GM12878 (cell line): ENCODE measurements at places on chromosomes 5 and 9.
A peak's percentile ranks its signal among the peaks of the same experiment; 100 is the strongest.

DNA sequence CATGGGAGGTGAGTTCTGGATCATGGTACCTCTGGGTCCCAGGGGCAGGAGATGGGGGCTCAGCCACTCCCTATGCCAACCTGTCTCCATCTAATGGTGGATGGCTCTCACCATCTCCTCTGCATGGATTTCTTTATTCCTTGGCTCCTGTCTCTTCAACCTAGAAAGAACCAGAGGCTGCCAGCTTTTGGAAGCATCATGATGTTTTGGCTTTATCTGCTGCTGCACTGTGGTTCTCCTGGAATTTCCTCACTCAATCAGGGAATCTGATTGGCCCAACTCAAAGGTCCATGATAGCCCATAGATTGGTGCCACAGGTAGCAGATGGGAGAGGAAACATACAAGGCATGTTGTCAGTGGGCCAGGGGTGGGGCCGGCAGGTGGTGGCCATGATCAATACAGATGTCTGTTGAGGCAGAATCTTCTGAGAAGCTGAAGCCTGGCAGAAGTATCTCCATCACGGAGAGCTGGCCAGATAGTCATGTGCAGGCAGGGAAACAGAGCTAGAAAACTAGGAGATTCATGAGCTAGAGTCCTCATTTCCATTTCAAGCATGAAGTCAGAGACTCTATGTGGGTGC, 158.2 kb downstream of the MACROH2A1 start:
- H3K27me3 ChIP-seq, result no peaks in the 10 kb centered on the region; the same call in none of the 2 replicates
- H3K4me1 ChIP-seq, result no peaks in the 10 kb centered on the region
- no peak overlapping the region for H3K27ac ChIP-seq
- H3K4me3 ChIP-seq, result no peak overlapping the region
- no peaks in the 10 kb centered on the region for H3K36me3 ChIP-seq

- DNase-seq, result no peak
- no peaks in the 10 kb centered on the region for H3K4me1 ChIP-seq
- no peaks in the 10 kb centered on the region for H3K36me3 ChIP-seq
- no peaks in the 10 kb centered on the region for H3K27me3 ChIP-seq
- no peak overlapping the region for H3K27ac ChIP-seq
These were observed 317.2 kb downstream of the IRX1 start for GRCh38 chr5:3912790-3913189.

DNA sequence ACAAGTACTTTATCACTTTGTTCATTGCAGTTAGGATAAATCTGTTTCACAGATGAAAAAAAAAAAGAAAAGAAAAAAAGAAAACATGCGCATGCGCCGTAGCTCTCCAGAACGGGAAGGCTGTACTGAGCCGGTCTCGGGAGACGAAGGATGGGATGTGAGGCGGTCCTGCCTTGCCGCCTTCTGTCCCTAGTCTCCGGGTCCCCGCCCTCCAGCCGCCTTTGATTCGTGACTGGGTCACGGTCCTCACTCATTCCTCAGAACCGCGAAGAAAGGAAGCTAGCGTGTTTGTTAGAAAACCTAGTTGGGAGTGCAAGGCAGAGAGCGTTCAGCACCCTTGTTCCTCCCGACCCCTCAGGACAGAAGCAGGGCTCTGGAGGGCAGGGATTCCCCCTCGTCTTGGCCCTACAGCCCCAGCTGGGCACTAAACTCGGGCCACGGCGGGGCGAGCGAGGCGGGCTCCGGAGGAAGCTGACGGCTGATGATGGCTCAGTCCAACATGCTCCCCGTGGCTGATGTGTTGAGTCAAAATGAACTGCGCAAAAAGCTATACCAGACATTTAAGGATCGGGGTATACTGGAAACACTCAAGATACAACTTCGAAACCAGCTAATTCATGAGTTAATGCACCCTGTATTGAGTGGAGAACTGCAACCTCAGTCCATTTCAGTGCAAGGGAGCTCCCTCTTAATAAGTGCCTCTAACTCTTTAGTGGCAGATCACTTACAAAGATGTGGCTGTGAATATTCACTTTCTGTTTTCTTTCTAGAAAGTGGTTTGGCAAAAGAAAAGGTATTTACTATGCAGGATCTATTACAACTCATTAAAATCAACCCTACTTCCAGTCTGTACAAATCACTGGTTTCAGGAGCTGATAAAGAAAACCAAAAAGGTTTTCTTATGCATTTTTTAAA, 40.0 kb downstream of the CPLANE1 start:
- H3K27me3 ChIP-seq, result no peaks in the 10 kb centered on the region
- H3K4me3 ChIP-seq, result no peak overlapping the region
- DNase-seq, result no peak
- peaks cover under 1% of the 10 kb centered on the region for H3K4me1 ChIP-seq
- H3K27ac ChIP-seq, result no peak overlapping the region

- peak overlapping the region; percentile 72 for H3K4me3 ChIP-seq
- no peaks in the 10 kb centered on the region for H3K36me3 ChIP-seq
- peaks cover 14% of the 10 kb centered on the region for H3K4me1 ChIP-seq
- no peaks in the 10 kb centered on the region for H3K27me3 ChIP-seq
- peak overlapping the region; percentile 6; the same call in 1 of the 2 replicates for H3K27ac ChIP-seq
- DNase-seq, result no peak
These were observed 2.2 kb downstream of the CPEB4 start for GRCh38 chr5:173890195-173890991.

DNA sequence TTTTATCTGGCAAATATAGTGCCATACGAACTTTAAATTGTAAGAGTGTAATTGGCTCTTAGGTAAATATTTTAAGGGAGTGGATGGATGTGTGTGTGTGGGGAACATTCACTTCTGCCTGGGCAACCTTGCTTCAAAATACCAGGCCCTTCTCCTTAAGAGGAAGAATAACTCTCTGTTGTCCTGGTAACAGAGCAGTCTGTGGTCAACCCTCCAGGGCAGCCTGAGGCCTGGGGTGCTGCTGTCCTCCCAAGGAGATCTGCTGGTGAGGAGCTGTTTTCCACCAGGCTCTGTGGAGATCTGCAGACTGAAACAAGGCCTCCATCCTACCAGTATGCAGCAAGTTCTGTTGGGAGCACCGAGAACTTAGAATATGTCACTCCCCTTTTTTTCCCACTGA, 325.2 kb downstream of the PSAT1 start:
- H3K4me3 ChIP-seq, result no peak overlapping the region
- no peaks in the 10 kb centered on the region for H3K36me3 ChIP-seq
- H3K27ac ChIP-seq, result no peak overlapping the region

GRCh38 chr9:93820667-93821306, 134.4 kb downstream of the BARX1 start:
- peaks cover 1% of the 10 kb centered on the region; the same call in 1 of the 2 replicates for H3K27me3 ChIP-seq
- no peak overlapping the region for H3K4me3 ChIP-seq
- no peaks in the 10 kb centered on the region for H3K36me3 ChIP-seq
- no peaks in the 10 kb centered on the region for H3K4me1 ChIP-seq
- H3K27ac ChIP-seq, result no peak overlapping the region

- peaks cover 20% of the 10 kb centered on the region for H3K27me3 ChIP-seq
- H3K27ac ChIP-seq, result no peak overlapping the region
- H3K36me3 ChIP-seq, result no peaks in the 10 kb centered on the region
- DNase-seq, result no peak
- 0 out of 2 replicates have a peak, but pooled peaks cover 2% of the 10 kb centered on the region for H3K4me1 ChIP-seq
These were observed 1.8 kb downstream of the MAP1B start for GRCh38 chr5:72109062-72109411.

DNA sequence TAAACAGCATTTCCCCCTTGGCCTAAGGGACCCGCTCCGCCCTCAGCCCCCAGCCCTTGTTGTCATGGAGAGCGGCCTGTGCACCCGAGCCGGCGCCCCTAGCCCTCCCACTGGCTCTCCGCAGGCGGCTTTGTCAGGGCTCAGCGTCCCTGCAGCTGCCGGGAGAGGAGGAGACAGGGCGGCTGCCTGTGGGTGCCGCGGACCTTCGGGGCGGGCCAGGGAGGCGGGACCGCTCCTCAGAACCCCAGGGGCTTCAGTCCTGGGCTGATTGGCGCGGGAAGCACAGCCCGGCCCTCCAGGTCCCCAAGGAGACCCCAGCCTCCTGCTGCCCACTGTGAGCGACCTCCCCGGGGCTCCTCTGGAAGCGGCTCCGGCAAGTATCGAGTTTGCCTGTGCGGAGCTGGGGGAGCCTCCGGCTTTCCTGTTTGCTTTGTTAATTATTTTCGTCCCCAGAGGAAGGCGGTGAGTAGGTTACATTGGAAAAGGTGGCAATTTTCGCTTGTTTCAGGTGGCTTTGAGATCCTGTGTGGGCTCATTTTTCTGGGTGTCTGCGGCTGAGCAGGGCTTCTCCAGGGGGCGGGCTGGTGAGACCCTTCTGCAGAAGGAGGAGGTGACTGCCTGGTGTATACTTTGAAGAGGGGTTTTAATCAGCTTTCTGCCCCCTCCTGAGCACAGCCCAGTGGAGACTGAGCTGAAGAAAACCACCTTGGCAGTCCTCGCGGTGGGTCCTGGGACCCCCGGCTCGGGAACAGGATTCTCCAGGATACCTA, at the start of gene FGD3:
FGD3 (plus strand) TSS at position 256 of the 770 bp plus-strand sequence. CDS start 28,734 bp downstream, outside the sequence.
- no peaks in the 10 kb centered on the region for H3K4me1 ChIP-seq
- peaks cover 16% of the 10 kb centered on the region for H3K27me3 ChIP-seq
- DNase-seq, result no peak
- H3K36me3 ChIP-seq, result no peaks in the 10 kb centered on the region

DNA sequence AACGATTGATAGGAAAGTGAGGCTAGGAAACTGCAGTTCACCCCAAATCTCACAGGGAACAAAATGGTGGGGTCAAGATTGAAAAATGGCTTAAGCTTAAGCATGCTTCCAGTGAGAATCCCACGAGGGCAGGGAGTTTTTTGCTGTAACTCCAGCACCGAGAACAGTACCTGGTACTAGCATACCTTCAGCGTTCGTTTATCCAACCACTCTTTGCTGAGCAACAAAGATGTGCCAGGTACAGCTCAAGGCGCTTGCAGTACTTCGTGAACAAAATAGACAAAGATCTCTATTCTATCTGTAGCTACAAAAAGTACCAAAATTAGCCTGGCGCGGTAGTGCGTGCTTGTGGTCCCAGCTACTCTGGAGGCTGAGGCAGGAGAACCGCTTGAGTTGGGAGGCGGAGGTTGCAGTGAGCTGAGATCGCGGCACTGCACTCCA, 778 bp upstream of the PPP6C start:
- DNase-seq, result no peak
- H3K36me3 ChIP-seq, result no peaks in the 10 kb centered on the region
- no peaks in the 10 kb centered on the region for H3K27me3 ChIP-seq
- H3K4me1 ChIP-seq, result peaks cover 4% of the 10 kb centered on the region
- peak overlapping the region; percentile 61 for H3K4me3 ChIP-seq

GRCh38 chr5:120146787-120147186, 317.3 kb upstream of the PRR16 start:
- H3K4me1 ChIP-seq, result no peaks in the 10 kb centered on the region
- no peak for DNase-seq
- no peaks in the 10 kb centered on the region for H3K27me3 ChIP-seq
- no peak overlapping the region for H3K4me3 ChIP-seq
- no peak overlapping the region for H3K27ac ChIP-seq

DNA sequence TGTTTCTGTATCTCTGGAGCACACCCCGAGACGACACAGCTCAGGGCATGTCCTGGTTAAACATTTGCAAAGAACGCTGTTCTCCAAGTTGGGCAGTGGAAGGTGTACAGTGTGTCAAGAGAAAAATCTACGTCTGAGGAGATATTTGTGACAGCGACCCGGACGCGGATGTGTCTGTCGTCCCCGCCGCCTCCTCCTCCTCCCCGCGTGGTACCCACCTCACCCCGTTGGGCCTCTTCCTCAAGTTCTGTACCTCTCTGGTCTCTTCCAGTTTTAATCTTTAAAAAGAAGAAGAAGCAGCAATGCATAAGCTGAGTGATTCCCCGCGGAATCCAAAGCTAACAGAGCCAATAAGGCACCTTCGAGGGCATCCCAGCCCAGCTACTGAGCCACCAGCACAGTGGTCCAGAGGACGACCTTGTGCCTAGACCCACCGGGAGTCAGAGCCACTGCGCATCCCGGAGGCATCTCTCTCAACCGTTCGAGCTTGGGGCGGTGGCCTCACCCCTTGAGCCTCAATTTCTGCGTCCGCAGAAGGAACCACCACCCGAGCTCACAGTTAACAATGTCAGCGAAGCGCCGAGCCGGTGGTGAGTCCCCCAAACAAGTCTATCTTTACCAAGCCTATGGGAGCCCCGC, 467 bp downstream of the C9orf78 start:
- no peaks in the 10 kb centered on the region for H3K27me3 ChIP-seq
- H3K4me1 ChIP-seq, result peaks cover 14% of the 10 kb centered on the region
- peak overlapping the region; percentile 92 for H3K4me3 ChIP-seq
- H3K36me3 ChIP-seq, result 0 out of 2 replicates have a peak, but pooled peaks cover 7% of the 10 kb centered on the region
- peak overlapping the region; percentile 47 for H3K27ac ChIP-seq

- H3K4me3 ChIP-seq, result no peak overlapping the region
- no peaks in the 10 kb centered on the region for H3K4me1 ChIP-seq
- H3K36me3 ChIP-seq, result no peaks in the 10 kb centered on the region
- H3K27me3 ChIP-seq, result no peaks in the 10 kb centered on the region
These were observed 401.9 kb downstream of the ZSWIM6 start for GRCh38 chr5:61734001-61734400.

DNA sequence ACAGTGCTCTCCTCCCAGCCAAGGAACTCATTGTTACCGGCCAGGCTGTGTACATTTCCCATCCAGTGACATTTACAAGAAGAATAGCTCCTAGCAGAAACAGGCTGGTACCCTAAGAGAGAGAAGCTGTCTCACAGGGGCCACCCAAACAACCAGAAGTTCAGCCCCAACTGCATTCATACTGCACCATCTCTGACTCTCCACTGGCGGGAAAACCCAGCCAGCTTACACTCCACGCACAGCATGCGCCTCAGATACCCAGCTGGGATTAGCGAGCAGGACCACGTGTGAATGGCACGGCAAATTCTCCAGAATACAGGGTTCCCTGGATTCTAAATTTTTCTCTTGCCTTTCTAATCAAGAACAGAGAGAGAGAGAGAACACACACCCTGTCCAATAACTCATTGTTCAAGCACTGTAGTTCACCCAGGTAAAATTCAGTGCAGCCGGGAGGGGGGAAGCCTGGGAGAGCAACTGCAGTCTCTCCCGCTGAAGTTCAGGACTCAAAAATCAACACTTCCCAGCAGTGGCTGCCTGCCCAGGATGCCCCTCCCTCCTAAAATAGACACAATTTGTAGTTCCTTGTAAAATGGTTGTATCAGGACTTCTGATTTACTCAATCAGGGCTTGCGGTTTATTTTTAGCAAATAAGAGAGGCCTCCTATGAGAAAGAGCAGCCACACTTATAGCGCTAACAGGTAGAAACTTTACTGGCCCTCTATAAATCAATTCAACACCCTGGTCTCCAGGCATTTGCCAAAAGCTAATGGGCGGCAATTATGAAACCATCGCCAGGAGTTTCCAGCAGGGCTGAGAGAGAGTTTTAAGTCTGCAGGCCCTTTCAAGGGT, 2.2 kb downstream of the COL23A1 start:
- no peak overlapping the region for H3K27ac ChIP-seq
- H3K4me1 ChIP-seq, result no peaks in the 10 kb centered on the region
- peaks cover 3% of the 10 kb centered on the region; the same call in 1 of the 2 replicates for H3K27me3 ChIP-seq
- no peaks in the 10 kb centered on the region for H3K36me3 ChIP-seq

DNA sequence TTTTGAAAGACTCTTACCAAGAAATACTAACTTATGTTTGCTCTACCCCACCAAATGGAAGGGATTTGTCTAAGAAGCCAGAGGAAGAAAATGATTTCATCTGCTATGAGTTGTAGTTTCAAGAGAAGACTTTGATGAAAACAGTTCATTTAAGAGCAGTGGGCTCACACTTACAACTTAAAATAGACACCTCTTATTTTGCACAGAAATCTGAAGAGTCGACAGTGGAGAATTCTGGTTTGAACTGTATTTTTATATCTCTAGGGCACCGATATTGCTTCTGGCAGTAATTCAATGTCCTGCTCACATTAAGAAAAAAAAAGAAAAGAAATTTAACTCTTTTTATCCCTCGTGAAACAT, 1.9 kb upstream of the DAB2 start:
- H3K27me3 ChIP-seq, result peaks cover 13% of the 10 kb centered on the region
- no peaks in the 10 kb centered on the region for H3K4me1 ChIP-seq
- no peaks in the 10 kb centered on the region for H3K36me3 ChIP-seq
- no peak overlapping the region for H3K4me3 ChIP-seq
- no peak for DNase-seq

GRCh38 chr9:95478335-95478734, 38.4 kb downstream of the PTCH1 start:
- H3K4me1 ChIP-seq, result no peaks in the 10 kb centered on the region; the same call in 1 of the 2 replicates
- DNase-seq, result no peak
- H3K36me3 ChIP-seq, result peaks cover 4% of the 10 kb centered on the region
- H3K4me3 ChIP-seq, result no peak overlapping the region
